ENCODE measurements at places on chromosomes 6 and 20.

- DNase-seq, result no peak
Observed at GRCh38 chr6:47235964-47236760, 73.5 kb downstream of the TNFRSF21 start.

DNA sequence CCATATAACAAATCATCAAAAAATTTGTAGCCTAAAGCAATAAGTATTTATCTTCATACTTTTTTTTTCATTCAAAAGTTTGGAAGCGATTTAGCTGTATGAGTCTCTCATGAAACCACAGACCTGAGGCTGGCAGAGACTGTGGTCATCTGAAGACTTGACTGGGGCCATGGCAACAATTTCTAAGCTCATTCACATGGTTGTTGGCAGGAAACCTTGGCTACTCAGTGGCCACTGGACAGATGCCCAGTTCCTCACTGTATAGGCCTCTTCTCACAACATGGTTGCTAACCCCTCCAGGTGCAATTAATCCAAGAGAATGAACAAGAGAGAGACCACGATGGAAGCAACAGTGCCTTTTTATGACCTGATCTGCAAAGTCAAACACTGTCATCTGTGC, 235.9 kb downstream of the BTBD3 start:
- no peak for DNase-seq

DNA sequence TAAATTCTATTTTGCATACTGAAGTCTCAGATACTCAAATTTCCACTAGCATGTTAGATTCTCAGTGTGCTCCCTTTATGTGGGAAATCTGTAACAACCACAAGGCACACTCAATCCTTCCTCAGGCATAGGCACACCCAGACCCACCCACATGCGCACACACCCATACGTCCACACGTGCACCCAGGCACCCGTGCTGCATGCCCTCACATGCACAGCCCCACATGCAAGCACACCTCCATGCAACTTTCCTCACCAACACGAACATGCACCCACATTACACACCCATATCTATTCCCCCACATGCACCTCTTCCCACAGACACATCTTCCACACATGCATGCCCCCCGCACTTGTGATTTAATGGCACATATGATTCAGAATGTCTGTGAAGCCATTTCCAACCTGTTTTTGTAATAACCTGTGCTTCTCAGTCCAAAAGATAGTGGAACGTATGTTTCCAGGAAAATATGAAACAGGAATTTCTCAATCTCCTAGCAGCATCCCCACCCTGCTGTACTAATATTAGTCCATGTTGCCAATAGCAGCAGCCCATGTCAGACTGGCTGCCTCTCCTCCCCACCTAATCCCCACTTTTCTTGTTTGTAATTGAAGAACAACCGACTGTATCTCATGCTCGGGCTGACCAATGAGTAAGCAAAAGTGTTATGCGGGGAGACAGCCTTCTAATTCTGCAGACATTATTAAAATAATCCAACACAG, 11.3 kb upstream of the CYP24A1 start:
- DNase-seq, result no peak

- no peak for DNase-seq
Observed at GRCh38 chr6:137522198-137522798, 28.1 kb upstream of the OLIG3 start.

GRCh38 chr6:108760126-108761050, 87.8 kb upstream of the ARMC2 start:
- DNase-seq, result no peak

DNA sequence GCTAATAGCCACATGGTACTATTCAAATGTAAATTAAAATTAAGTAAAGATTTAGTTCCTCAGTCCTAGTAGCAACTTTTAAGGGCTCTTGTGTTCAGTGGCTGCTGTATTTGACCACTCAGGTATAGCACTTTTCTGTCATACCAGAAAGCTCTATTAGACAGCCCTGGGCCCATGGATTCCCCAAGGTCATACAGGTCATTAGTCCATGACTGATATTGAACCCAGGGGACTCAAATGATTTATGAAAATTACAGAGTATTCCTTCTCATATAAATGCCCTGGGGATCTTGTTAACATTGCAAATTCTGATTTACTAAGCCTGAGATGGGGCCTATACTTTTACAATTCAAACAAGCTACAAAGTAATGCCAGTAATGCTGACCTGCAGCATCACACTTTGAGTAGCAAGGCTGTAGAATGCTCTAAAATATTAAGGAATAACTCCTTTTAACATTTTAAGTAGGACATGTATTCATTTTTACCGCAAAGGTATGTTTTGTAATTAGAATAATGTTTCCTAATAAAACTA, 29.6 kb downstream of the RNF217 start:
- no peak for DNase-seq

DNA sequence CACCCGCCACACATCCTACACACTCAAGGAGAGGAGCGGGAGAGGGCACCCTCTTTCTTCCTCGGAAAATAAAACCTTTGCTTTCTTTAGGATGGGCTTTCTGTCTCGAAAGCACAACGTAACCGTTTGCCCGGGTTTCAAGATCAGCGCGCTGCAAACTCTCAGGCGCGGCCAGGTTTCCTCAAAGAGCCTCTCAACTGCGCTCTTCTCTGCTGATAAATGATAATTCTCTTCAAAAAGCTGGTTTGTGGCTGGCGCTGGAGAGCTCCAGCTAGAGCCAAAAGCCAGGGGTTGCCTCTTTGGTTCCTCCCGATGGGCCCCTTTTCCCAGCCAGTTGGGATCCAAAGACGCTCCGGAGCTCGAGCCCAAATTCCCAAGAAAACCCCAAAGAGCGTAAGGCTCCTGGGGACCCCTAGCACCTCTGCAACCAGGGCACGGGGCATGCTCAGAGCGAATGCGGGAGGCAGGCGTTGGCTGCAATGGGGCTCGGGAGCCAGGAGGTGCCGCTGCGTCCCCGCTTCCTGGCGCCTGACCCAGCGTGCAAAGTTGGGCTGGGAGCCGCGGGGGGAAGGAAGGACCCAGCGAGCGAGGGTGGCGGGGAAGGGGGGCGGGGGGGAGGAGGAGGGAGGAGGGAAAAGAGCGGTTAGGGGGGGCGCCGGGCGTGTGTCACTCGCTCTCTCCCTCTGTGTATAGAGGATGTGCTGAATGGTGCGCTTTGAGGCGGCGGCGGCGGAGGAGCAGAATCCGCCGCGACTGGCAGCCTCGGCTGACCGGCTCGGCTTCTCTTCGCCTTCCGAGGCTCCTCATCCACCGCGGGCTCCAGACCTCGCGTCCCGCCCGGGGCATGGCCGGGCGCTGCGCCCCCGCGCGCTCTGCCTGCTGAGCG, at the start of gene PLCB1:
TSS of gene PLCB1 (plus strand) at position 669 of the 886 bp plus-strand sequence. CDS start 386 bp downstream, outside the sequence.
- peak; percentile 88 for DNase-seq

- DNase-seq, result no peak
Observed at GRCh38 chr6:103791458-103791857, 1068.3 kb downstream of the HACE1 start.

GRCh38 chr6:114301596-114302219, 41.1 kb downstream of the HS3ST5 start:
- DNase-seq, result no peak

DNA sequence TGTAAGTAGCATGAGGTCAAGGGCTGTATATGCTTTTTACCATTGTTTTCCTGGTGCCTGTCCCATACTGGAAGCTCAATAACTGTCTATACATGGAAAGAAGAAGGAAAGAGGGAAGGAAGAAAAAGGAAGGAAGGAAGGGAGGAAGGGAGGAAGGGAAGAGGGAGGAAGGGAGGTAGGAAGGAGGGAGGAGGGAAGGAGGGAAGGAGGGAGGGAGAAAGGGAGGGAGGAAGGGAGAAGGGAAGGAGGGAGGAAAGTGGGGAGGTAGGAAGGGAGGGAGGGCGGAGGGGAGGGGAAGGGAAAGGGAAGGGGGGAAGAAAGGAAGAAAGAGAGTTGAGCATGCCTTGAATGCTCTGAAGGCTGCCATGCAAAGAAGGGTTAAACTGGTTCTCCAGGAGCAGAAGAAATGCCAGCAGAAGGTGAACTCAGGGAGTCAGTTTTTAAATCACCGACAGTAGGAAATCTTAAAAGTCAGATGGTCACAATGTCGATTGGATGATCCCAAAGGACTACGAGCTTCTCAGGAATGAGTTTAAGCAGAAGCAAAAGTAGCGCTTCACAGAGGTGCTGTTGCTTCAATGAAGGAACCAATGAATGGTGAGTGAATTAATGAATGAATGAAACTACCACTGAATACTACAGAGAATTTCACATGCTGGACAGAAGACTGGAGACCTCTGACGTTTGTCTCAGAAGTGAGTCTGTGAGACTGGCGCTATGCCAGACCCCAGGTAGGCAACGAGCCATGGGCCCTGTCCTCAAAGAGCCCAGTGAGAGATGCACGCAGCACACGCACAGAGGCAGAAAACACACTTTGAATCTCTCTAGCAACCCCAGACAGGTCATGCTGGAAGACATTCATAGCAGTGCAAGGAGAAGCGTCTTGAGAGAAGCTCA, 117.6 kb downstream of the MRPL14 start:
- DNase-seq, result no peak

DNA sequence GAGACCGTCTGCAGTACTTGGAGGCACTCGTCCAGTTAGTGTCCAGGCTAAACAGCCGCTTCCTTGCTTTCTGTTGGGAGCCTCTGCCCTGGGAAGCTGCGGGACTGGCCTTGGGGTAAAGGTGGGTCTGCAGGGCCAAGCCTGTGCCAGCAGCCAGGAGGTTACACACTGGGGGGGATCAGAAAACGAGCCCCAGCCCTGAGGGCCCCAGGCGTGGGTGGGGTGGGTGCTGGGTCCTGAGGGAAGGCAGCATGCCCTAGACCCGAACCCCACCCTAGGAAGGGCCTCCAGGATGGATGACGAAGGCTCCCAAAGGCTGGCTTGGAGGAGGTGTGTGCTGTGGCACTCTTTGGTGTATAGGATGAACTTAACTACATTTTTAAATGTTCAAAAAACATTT, 335.2 kb downstream of the ZFAND3 start:
- DNase-seq, result no peak

DNA sequence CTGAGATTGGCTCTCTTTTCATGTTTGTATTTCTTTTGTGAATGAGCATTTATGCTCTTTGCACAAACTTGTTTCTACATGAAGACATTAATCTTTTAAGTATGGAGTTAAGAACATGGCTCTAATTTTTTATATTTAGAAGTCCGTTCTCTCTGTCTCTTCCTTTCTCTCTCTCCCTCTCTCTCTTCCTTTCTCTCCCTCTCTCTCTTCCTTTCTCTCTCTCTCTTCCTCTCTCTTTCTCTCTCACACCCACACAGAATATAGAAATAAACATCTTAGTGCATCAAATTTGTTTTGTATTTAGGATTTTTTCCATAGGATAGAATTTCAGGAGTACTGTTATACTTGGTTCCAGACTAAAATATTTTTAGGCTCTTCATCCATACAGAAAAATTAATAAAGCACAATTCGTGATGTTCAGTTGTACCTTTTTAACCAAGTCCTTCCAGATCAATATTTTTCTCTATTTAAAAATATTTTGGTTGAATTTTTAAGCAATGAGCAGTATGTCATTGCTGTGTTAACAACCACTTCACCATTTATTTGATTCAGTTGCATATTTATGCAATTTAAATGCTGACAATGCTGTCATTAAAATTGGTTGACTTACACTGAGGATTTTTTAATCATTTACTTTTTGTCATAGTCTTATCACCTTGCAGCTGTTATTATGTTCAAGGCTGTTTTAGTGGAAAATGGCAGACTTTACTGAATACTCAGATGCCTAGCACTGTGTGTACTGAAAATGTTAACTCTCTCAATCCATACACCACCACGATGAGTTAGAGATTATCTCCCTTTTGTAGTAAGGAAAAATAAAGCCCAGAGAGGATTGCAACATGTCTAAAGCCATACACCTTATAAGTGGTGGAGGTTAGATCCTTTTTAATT, 112.4 kb upstream of the MAP7 start:
- no peak for DNase-seq

- no peak for DNase-seq
Observed at GRCh38 chr6:108736832-108737231, 111.4 kb upstream of the ARMC2 start.

Data from GM13977 (cell line).